CD8-positive, alpha-beta memory T cell (primary cell): ENCODE measurements at places on chromosomes 11 and 22. TPM values are rescaled to one million over a fixed set of nuclear protein-coding genes. Genes with fewer than 3 reads are reported as not detected.

DNA sequence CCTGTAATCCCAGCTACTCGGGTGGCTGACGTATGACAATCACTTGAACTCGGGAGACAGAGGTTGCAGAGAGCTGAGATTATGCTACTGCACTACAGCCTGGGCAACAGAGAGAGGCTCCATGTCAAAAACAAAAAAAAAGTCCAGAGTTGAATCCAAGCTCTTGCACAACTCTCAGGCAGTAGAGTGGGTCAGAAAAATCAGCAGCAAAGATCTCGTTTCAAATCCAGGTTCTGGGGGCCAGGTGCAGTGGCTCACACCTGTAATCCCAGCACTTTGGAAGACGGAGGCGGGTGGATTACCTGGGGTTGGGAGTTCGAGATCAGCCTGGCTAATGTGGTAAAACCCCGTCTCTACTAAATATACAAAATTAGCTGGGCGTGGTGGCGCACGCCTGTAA, 24.9 kb downstream of the CLPB start:
- DNase-seq: no peak

DNA sequence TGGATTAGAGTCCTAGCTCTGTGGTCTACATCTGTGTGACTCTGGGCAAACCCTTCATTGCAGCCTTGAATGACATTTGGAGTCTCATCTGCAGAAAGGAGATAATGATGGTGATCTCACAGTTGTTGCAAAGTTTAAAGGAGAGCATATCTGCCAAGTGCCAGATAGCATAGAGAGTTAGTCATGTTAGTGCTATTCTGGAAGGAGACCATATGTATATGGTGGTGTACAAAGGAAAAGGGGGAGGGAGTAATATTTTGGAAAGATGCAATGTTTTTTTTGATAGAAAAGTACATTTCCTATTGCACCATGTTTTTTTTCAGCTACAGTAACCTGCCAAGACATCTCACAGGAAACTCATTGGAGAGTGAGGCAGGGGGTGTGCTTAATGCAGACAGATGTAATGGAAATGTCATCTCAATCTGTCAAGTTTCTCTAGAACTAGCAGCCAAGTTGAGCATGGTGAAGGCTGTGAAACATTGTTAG, 92.1 kb upstream of the NARS2 start:
- no peak for DNase-seq

Gene OR52I1
- not detected for total RNA-seq

DNA sequence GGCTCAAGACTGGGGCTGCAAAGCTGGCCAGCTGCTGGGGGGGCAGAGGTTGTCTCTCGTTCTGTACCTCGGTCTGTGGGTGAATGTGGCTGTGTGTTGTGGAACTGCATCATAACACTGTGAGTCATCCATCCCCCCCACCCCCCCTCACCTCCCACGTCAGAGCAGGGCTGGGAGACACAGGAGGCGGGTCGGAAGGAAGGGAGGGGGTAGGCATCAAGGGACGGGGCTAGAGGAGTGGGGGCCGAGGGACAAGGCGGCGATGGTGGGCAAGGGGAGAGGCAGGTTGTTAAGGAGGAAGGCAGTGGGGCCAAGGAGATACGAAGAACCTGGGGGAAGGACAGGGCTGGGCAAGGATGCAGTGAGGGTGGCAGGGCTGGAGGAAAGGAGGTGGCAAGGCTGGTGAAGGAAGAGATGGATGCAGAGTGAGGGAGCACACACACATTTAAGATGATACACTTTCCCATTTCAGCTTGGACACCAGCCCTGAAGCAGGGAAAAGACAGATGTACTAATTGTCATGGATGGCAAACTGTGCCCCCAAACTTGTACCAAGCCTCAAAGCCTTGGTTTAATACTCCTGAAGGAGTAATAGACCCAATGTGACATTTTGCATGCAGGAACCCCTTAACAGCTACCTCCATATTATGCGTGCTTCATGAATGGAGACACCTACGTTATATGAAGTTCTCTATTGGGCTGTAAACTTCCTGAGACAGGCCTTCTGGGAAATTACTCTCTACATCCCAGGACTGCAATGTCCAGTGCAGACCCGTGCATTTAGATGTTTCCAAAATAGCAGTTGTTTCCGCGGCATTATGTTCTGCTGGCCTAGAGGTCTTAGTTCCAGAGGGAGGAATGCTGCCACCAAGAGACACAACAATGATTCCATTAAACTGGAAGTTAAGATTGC, at the start of gene YPEL4:
YPEL4 (minus strand) TSS at position 87 of the 913 bp plus-strand sequence. CDS start 2,805 bp downstream, outside the sequence.
- peak; percentile 66 for DNase-seq
